ENCODE measurements at places on chromosomes 11 and 22. TPM values are rescaled to one million over a fixed set of nuclear protein-coding genes. Genes with fewer than 3 reads are reported as not detected.

- no peaks in the 10 kb centered on the region for H3K27me3 ChIP-seq
- peaks cover 4% of the 10 kb centered on the region for H3K36me3 ChIP-seq
- H3K27ac ChIP-seq = no peak overlapping the region
- peak; percentile 48 for DNase-seq
Observed at GRCh38 chr11:34468209-34468841, 29.6 kb downstream of the CAT start.

DNA sequence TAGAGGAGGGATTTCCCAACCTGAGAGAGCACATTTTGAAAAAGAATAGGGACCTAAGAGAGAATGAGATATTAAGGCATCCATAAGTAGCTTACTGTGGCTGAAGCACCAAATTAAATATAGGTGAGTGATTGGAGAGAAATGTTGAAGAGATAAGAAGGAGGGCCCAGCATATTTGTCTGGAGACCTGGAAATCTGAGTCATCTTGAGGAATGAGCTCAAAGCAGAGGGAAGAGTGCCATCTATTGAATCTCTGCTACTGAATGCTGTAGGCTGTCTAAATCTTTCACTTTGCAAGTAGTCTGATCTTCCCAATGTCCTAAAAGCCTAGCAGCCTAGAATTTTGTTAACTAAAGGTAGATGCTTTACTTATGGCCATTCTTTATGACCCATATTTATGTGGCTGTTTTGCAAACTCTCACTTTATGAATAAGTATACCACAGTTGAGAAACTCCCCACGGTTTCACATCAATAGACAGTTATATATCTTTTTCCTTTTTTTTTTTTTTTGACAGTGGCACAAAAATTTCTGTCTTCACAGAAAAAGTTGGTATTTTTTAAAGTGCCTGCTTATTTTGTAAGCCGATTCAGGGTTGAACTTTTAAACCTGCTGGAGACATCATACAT, 2093.5 kb downstream of the LRRC4C start:
- H3K4me3 ChIP-seq = no peak overlapping the region
- no peak overlapping the region for H3K27ac ChIP-seq
- no peaks in the 10 kb centered on the region for H3K36me3 ChIP-seq
- no peaks in the 10 kb centered on the region for H3K27me3 ChIP-seq
- DNase-seq = no peak

Gene CRYBA4
- not detected for total RNA-seq

Gene SOX6
- not detected for total RNA-seq

Gene HSPB2
- not detected for total RNA-seq

Measured in naive thymus-derived CD4-positive, alpha-beta T cell (primary cell).